ENCODE measurements at places on chromosomes 5 and 9.

DNA sequence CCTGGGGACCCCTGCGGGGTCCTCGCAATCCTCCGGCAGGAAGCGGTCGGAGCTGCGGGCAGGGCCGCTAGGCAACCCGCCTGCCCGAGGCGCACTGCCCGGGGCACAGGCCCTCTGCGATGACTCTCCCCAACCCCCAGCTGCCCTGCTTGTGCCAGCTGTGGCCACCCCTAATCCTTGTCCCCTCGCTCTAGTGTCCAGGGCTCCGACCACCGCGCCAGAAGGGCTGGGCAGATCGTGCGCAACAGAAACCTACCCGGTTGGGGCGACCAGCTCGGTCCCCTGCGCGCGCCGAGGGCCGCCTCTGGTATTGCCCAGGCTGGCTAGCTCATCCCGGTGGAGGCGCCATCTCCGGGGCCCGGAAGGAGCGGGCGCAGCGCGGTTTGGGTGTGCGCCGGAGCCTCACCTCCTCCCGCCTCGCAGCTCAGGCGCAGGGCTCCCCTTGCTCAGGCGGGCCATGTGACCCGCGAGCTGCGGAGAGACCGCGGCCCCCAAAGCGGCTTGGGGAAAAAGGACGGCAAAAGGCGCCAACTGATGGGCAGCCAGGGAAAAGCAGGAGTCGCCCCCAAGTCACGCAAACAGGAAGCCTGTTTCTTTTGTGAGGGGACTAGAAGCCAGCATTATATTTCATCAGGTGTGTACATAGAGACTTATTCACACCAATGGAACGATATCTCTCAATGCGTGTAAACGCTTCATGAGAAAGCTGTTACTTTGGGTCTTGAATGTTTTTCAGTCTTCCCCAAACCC lies 46.8 kb upstream of the RNF20 start:
- DNase-seq: no peak

GRCh38 chr9:128714586-128715435 lies 9.1 kb downstream of the ZDHHC12 start:
- no peak for DNase-seq

DNA sequence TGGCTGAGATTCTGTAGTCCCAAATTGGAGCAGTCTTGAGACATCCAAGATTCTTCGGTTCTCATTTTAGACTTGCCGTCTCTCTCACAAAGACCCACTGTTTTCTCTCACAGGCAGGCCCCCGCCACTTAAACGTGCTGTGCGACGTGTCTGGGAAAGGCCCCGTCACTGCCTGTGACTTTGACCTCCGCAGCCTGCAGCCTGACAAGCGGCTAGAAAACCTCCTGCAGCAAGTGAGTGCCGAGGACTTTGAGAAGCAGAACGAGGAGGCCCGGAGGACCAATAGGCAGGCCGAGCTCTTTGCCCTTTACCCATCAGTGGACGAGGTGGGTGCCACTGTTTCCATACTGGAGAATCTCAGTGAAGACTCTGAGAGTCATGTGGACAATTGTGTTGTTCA lies 97.2 kb downstream of the DOCK8 start:
- DNase-seq: no peak

DNA sequence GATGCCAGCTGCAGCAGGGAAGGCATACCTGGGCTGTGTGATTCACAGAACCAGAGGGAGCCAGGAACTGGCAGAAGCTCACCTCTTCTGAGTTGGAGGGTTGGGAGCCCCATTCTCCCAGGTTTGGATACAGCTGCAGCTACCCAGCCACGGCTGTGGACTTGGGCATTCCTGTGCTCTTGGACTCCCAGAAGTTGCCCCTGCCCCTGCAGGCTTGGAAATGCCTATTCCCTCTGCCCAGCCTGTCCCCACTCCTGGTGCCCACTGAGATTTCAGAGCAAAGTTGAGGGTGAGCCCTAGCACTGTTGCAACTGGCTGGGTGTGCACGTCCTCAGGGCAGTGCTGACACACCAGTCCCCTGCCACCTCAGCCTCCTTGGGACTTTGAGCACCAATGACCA lies 489.7 kb downstream of the SLCO4C1 start:
- no peak for DNase-seq

All from activated gamma-delta T cell treated with Interleukin-2 at 50 U/mL for 16 hours (primary cell).